A673 (cell line): ENCODE measurements at places on chromosomes 4 and X. TPM values are rescaled to one million over a fixed set of nuclear protein-coding genes. Genes with fewer than 3 reads are reported as not detected.

BCORL1 gene
- 13.3 and 18.3 TPM in 2 replicates for total RNA-seq

- DNase-seq = no peak
Measured at GRCh38 chrX:17767734-17768133, 30.4 kb downstream of the SCML1 start.

GRCh38 chrX:110403441-110404238 is 45.0 kb downstream of the RTL9 start:
- DNase-seq = no peak

DNA sequence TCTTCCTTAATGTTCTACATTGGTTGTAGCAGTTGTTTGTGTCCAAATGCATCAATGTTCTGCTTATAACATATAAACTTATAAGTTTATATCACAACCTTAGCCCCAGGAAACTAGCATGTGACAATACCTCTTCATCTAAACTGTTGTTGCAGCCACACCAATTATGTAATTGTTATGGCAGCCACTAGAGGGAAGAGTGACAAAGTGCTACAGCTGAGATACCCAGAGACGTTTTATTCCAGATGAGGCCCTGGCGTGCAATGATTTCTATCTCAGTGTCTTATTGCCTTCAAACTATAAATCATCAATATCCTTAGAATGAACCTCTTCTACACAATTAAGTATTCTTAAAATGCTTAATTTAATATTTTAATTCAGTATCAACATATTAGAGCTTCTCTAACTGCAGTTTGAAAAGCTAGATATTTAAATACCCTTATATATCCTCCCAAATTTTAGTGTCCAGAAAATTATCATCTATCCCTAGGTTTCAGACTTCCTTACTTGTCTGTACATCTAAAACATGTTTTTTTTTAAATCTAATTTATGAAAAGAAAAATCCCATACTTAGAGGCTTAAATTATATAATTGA is 171.6 kb downstream of the PCDH10 start:
- DNase-seq = peak; percentile 62

GRCh38 chr4:82798168-82799005 is at the start of gene SCD5:
SCD5 (minus strand) TSS chr4:82798796; CDS start chr4:82798537, 259 bp downstream.
- peak; percentile 79 for DNase-seq

- DNase-seq = peak; percentile 11
Measured at GRCh38 chrX:78333521-78333920, 6.1 kb upstream of the CYSLTR1 start.

DNA sequence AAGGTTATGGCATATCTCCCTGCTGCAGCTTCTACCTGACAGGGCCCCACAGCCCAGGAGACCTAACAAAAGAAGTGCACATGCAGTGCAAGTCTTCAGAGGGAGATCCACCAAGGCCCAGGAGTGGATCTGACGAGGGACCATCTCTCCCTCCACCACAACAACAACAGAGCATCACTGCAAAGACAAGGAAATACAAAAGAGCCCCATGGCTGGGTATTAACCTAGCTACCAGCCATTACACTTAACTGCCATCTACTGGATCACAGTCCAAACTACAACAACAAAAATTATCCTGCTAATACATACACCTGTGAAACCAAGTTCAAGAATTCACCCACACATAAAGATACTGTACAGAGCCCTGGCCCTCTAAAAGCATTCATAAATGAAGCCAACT is 280.2 kb upstream of the SLC7A11 start:
- peak; percentile 46 for DNase-seq

DNAAF6 gene
- total RNA-seq = not detected in 2 replicates

DNA sequence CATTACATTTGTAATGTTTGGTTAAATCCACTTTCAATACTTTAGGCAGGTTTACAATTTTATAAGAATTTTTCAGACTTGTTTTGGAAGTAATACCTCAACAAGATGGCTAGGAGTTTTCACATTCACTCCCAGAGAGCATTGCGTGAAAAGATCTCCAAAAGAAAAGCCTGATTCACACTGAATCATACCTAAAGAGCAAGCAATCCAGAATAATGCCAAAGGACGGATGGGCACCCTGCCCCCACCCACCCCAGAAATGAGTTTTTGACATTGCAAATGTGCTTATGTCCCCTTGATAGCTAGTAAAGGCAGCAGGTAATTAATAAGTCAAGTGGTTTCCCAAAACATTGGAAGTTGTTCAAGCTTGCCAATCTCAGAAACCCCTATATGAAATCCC is 557.7 kb upstream of the TENM3 start:
- DNase-seq = no peak

GRCh38 chr4:37737466-37737865 is 51.3 kb upstream of the RELL1 start:
- DNase-seq = no peak

DNA sequence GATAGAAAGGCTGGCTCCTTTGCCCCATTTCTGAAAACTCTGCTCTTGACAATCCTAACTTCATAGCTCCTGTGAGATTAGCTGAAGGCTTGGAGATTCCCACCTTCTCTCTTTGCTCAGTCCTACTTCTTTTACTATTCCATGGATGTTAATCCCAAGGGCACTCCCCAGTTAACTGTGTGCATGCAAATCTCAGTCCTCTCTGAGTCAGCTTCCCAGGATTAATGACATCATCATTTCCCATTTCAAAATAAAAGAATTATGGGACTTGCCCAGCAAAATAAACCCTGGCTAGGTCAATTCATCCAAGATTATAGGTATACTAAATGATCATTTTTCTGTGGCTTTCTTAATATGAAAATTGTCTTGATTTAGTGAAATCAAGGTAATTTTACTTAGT is 328.6 kb upstream of the NR3C2 start:
- peak; percentile 18 for DNase-seq

DNA sequence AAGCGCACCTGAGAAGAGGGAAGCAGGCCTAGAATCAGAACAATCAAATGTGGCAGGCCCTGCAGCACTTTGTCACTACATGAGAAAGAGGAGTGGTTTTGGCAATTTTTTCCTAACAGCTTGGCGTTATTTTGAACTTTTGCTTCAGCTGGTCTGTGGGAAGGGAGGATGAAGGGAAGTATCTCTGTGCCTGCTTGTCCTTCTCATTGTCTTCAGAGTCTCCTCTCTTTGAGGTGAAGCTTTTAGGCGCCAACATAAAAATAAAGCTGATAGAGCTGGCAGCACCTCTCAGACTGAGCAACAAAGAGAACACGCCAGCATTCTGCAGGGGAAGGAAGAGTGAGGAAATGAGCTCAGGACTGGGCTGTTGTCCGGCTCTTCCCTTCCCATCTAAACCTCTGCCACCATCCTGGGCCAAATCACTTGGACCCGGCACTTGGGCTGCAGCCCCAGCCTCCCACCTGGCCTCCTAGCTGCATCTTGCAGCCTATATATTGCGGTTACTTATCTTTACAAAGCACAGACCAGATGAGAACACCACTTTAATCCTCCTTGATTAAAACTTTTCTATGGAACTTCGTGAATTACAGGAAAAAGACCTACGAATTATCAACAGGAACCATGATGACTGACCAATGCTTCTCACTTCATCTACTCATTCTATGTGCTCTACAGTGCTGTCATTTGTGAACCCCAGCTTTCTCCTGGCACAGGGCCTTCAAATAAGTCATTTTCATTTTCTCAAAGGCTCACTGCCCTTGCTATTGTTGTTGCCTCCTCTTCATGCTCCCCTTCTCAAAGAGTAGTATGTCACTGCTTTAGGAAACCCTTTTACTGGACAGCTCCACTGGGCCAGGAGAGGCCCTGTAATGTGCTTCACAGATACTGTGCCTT is 476.4 kb upstream of the HS3ST1 start:
- DNase-seq = no peak

CXorf49 gene
- total RNA-seq = not detected in 2 replicates

GRCh38 chr4:55706541-55706940 is 70.4 kb upstream of the NMU start:
- no peak for DNase-seq

POU3F4 gene
- total RNA-seq = not detected in 2 replicates

- DNase-seq = no peak
Measured at GRCh38 chr4:15674926-15675325, 6.7 kb upstream of the FAM200B start.

DNA sequence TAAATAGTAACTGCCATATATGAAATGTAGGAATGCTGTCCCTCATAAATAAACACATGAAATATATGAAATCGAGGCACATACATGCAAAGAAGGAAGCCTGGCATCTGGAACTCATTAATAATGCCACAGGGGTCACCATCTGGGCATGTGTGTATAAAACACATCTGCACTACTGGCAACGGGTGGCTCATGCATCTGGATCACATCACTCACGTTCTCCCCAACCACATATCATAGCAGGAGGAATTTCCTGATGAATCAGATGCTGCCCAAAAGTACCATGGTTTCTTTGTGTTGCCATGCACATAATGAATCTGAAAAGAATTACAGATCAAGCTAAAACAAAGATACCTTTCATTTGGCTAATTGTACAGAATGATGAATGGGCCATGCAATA is 28.6 kb downstream of the RNF175 start:
- peak; percentile 87 for DNase-seq

GRCh38 chr4:26213317-26213716 is 107.5 kb upstream of the RBPJ start:
- DNase-seq = no peak

DNA sequence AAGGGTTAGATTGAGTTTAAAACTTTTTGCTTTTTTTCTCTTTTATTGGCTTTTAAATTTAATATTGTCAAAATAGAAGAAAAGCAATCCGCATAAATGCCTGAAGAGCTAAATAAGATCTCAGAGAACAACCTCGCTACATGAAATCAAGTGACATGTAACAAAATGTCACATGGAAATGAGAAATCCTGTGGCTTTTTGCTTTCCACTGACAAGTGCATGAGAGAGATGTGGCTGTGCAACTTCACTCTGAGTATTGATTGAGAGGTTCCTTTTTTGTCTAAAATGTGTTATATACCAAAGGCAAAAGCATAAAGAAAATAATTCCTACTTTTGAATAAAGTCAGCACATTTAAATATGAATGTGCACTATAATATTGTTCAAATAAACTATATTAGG is 263.5 kb downstream of the MAPK10 start:
- DNase-seq = no peak

DNA sequence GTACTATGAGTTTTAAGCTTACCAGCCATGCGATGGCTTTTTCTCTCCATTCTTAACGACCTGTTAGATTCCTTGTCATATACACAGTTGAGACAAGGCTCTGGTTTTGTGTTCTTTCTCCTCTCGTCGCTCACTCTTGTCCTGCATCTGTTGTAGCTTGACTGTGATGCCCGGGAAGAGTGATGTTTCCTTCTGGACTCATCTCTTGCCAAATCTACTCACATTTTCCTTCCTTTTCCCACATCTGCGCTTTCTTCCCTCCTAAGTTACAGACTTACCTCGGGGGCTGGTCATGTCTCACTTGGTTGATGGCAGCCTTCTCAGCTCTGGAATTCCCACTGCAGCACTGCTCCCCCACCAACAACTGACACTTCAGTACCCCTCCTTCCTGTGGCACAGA is 4.8 kb upstream of the MAP7D3 start:
- no peak for DNase-seq

DNA sequence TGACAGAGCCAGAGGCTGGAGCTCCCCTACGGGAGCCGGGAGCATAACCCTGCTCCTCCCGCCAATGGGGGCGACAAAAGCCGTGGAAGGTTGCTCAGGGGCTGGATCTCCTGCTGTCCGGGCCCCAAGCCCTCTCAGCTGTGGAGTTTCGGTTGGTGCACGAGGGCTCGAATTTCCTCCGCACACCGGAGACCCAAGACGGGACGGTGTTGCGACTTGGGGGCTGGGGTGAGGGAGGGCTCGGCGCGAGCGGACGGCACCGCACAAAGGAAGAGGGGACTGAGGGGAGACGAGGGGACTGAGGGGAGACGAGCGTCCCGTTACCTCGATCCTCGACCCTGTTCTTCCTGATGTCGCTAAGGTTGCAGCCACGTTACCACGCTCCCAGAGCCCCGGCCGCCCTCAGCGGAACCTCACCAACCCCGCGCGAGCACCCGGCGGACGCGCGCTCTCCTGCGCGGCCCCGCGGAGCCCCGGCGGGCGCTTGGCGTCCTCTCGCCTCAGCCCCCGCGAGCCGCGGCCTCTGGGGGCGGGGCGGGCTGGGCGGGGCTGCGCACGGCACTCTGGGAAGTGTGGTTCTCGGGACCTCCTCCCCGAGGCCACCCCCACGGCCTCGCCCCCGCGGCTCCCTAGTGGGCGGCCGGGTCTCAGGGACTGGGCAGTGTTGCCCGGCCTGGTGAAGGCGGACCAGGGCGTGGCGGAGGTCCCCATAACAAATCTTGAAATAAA is at the start of gene KLHL8:
Gene KLHL8 (minus strand): TSS at position 525 of the 729 bp plus-strand sequence. CDS start 25,079 bp downstream, outside the sequence.
- peak; percentile 84 for DNase-seq

DNA sequence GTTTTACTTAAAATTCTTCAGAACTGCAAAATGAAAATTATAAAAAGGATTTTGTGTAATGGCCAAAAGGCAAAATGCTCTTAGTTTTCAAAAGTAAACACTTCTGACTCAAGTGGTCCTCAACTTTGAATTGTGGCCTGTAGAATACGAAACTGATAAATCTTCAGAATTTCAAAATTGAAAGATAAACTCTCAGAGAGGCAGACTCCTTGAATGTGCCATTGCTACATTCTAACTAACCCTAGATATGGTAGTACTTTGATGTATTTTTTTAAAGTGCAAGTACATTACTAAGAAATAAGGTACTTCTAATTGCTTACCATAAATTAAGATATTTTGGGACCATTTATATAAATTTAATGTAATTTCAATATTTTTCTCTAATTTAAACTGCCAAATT is 44.4 kb downstream of the TNIP3 start:
- DNase-seq = no peak

TSPAN7 gene
- total RNA-seq = 0.26 and 0.31 TPM in 2 replicates

GRCh38 chrX:12887141-12887540 is 19.3 kb upstream of the TLR8 start:
- DNase-seq = no peak

TDO2 gene
- total RNA-seq = 0.70 and 1.0 TPM in 2 replicates

DNA sequence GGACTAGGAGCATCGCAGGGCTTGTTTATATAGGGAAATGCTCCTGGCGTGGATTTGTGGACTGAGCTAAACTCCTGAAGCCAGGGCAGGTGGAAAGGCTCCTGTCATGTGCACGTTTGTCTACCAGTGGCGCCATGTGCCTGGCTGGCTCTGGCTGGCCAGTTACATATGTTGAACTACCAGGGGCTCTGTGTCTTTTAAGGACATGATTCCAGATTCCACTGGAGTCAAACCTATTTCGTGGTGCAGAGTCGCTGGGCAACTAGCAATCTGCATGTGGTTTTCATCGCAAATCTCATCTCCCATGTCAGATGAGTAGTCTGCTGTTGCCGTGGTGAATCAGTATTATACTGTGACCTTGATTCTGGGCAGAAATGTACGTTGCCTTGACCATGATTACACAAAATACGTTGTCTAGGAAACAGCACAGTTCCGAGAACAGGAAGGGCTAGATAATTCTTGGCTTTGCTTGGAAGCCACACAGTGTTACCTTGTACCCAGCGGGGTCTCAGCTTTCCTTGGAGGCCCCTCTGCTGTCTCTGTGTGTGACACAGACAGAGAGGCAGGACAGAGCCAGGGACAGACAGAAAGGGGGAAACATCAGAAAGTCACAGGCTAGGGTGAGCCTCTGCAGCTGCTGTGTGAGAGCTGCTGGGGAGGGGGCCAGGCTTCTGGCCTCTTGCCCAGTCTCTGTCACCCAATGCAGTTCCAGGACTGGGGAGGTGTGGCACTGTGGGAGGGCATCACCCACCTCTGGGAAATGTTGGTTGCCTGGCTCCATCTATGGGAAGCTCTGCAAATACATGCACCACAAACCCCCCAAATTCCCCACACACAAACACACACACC is 19.2 kb downstream of the PNMA6E start:
- DNase-seq = peak; percentile 75
